Esophagus muscularis mucosa (tissue), 4 donors: ENCODE measurements at places on chromosomes 3 and 15. TPM values are rescaled to one million over a fixed set of nuclear protein-coding genes. Genes with fewer than 3 reads are reported as not detected.

The GALNT15 gene
- total RNA-seq: 124 TPM

The LDHAL6B gene
- not detected for total RNA-seq

The GOLGA6A gene
- total RNA-seq: not detected

The RCCD1 gene
- 12.7 TPM for total RNA-seq

The MESP2 gene
- not detected for total RNA-seq

The STXBP5L gene
- total RNA-seq: 0.99 TPM
